Fibroblast of the aortic adventitia (primary cell): ENCODE measurements at places on chromosomes 3 and 15. TPM values are rescaled to one million over a fixed set of nuclear protein-coding genes. Genes with fewer than 3 reads are reported as not detected.

DNA sequence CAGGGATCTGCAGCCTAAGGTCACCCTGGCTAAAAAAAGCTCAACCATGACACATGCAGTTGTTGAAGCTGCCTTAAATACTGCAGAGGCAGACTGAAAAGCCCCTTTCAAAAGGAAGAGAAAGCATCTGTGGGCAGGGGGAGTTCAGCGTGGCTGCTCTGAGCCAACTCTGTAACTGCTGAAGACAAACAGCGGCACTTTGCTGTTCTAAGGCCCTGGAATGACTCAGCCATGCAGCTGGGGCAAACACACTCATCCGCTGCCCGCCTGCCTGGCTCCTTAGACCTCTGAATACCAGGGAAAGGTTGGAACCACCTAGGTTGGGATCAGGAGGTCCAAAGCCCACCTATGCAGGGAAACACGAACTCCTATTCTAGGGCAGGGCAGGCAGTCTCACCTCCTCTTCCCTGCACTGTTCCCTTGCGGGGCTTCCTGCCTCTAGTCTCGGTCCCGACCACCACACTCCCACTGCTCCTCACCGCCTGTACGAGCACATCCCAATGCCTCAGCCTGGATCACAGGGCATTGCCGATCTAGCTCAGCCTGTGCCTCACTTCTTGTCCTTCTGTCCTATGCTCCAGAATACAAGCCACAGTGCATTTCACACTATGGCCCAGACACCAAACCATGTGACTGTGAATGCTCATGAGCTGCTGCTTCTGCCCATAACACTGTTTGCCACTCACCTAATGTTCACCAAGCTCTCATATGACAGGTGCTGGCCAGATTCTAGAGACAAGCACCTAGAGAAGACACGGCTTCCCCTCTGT lies 6.6 kb upstream of the MUSTN1 start:
- no peak for DNase-seq

- no peak for DNase-seq
Observed at GRCh38 chr3:149784064-149784704, 8.2 kb downstream of the ANKUB1 start.

Gene ST8SIA2
- 0.25 TPM in 1 of 2 replicates, not detected in the other for total RNA-seq

- no peak for DNase-seq
Observed at GRCh38 chr15:45414215-45414885, 36.0 kb upstream of the GATM start.

GRCh38 chr3:102979682-102980354 lies 545.0 kb downstream of the ZPLD1 start:
- peak; percentile 97 for DNase-seq
